Brain (organoid and tissue), 16 donors: ENCODE measurements at places on chromosomes 6 and 20.

DNA sequence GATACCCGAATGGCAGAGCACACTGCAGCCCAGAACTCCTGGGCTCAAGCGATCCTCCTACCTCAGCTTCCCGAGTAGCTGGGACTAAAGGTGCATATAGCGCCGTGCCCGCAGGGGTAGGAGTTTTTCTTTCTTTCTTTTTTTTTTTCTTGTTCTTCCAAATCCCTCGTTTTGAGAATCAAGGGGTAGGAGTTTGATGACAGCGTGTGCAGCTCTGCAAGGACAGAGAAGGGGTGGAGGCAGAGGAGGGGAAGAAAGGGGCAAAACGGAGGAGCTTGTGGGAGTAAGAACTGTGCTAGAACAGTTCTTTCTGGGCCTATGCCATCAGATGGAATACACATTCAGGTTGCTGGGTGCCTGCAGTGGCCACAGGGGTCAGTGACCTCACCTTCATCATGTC, 15.3 kb downstream of the RRP36 start:
- DNase-seq, result no peak

GRCh38 chr20:23937303-23938117, 51.1 kb downstream of the GGTLC1 start:
- DNase-seq, result peak; percentile 91

- DNase-seq, result no peak
These were observed 12.3 kb downstream of the LOC128125822 start for GRCh38 chr6:63584566-63584965.

DNA sequence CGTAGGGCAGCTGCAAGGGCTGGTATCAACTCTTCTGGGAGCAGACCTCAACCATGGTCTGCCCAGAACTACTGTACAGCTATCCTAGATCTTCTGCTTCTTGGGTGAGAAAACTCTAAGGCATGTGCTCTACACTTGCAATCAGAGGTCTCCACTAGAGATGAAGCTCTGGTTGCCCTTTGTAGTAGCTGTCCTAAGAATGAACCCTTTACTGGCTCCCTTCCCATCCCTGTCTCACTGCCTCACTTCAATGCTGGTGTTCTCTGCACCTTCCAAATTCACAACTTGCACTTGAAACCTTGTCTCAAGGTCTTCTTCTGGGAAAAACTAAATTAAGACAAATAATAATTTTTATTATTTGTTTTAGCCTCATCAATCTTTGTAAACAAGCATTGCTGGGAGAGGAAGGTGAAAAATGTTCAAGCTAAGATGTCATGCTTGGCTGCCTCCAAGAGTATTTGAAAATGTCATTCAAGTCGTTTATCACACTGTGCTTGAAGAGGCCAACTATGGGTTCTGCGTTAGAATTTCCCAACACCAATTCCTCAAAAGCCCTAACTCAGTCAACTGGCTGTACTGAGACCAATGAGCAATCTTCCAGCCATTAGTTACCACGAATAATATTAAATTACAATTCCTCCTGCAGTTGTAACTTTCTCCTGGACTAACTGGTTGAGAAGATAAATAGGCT, 255.7 kb upstream of the PRND start:
- no peak for DNase-seq

GRCh38 chr6:40054186-40054585, 119.9 kb upstream of the MOCS1 start:
- no peak for DNase-seq

DNA sequence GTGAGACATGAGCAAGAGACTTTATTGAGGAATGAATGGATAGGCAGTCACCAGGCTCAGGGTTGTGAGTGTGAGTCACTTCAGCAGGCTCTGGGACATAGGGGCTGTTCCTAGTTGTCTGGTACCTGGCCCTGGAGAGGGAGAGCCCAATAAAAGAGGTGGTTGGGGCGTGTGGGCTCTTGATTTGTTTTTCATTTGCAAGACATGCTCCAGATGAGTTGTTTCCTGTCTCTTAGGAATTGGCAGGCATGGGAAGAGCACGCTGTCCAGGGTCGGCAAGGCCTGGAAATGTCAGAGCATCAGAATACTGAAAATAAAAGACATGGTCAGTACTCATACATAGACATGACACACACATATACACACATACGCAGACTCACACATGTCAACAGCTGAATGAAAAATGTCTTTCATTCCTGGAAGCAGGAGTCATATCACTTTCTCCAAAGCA, 166.3 kb upstream of the SULF2 start:
- DNase-seq, result peak; percentile 4
